MG63 (cell line): ENCODE measurements at places on chromosomes 5 and 9. TPM values are rescaled to one million over a fixed set of nuclear protein-coding genes. Genes with fewer than 3 reads are reported as not detected.
A peak's percentile ranks its signal among the peaks of the same experiment; 100 is the strongest.

The ELAVL2 gene
- total RNA-seq = not detected in 2 replicates

GRCh38 chr5:39783756-39784421 lies 359.1 kb upstream of the DAB2 start:
- no peak for DNase-seq

The AGXT2 gene
- total RNA-seq = not detected in 2 replicates

- no peak for DNase-seq
Observed at GRCh38 chr9:1173211-1173610, 123.1 kb downstream of the DMRT2 start.

The FANCC gene
- 10.7 and 22.2 TPM in 2 replicates for total RNA-seq

GRCh38 chr5:120457839-120458507 lies 6.1 kb upstream of the PRR16 start:
- peak; percentile 65 for DNase-seq

The LIFR gene
- total RNA-seq = 6.8 and 9.2 TPM in 2 replicates

DNA sequence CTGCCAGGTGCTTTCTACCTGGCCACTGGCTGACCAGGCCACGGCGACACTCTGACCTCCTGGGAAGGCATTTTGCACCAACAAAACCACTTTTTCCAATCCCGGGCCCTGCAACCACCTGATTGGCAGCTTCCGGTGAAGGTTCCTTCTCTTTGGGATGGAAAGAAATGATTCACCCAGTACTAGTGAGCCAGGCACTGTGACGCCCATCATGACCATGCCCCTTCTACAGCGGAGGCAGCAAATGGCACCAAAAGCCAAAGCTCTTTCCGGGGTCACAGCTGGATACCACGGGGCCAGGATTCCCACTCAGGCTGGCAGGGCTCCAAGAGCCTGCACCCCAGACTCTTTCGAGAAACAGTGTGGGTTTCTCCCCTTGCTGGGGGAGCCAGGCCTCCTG lies 4.7 kb downstream of the NOTCH1 start:
- no peak for DNase-seq

DNA sequence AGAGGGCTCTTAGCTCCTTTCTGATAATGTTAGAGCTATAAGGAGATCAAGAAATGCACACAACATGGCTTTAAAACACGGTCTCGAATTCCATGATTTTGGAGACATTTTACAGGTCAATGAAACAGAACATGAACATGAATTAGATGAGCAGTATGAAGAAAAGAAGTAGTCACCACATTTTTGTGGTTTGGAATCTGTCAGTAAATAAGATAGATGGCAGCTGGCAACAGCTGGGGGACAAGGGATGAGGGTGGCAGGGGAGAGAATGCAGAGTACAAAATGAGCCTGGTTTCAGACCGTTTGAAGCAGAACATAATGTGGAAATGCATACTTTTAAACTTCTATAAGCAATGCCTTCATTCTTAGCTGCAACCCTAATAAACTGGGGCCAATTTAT lies 107.1 kb downstream of the OXCT1 start:
- peak; percentile 46 for DNase-seq

GRCh38 chr5:72482046-72482445 lies 25.2 kb downstream of the ZNF366 start:
- DNase-seq = no peak

DNA sequence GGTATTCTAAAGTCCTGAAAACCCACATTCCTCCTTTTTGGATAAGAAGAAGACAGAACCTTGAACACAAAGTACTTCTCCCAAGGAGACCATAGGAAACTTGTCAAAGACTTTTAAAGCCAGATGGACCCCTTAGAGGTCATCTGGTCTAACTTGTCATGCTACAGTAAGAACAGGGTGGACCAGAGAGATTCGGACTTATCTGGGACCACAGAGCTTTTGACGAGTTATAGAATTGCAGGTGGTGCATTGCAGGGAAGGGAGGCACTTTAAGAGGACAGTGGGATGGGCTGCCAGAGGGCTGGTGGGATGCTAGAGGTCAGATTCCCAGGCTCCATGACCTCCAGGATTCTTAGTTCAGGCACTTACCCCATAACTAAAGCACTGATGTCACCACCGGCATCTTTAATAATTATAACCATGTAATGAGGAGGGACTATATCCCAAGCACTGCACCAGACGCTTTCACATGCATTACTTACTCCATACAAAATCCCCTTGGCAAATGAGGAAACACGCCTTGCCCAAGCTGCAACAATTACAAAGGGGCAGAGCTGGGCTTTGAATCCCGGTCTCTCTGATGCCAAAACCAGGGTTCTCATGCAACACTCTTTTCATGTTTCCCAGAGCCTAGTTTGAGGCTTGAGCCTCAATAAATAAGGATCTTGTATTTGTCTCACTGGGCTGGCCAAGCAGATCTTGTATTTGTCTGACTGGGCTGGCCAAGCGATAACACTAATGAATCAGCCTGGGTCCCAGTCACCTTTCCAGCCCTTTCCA lies 12.8 kb upstream of the GPX3 start:
- peak; percentile 51 for DNase-seq

- no peak for DNase-seq
Observed at GRCh38 chr5:32712481-32713360, 1.6 kb downstream of the NPR3 start.

The LCN15 gene
- not detected in 2 replicates for total RNA-seq

- no peak for DNase-seq
Observed at GRCh38 chr5:96751203-96752169, 56.3 kb downstream of the ERAP1 start.

- no peak for DNase-seq
Observed at GRCh38 chr9:98807814-98808195, 335 bp downstream of the GALNT12 start.

The DNAJC18 gene
- total RNA-seq = not detected in 2 replicates

DNA sequence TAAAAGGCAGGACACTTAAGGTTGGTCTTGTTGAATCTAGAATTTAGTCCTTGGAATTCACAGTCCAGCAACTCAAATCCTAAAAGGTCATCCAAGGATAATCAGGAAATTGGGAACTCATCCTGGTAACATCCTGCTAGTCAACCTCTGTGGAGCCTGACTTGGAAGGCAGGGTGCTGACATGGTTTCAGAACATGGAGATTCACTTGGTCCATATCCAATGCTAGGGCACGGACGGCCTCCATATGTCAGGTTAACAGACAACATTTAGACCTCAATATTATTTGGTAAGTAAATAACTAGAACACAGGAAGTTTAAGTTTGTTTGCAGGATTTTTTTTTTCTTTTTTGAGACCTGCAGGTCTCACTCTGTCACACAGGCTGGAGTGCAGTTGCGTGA lies 783 bp upstream of the DNAH5 start:
- DNase-seq = peak; percentile 56

The SPATA31E1 gene
- total RNA-seq = not detected in 2 replicates

The FBP1 gene
- total RNA-seq = 0.96 TPM in 1 of 2 replicates, not detected in the other

DNA sequence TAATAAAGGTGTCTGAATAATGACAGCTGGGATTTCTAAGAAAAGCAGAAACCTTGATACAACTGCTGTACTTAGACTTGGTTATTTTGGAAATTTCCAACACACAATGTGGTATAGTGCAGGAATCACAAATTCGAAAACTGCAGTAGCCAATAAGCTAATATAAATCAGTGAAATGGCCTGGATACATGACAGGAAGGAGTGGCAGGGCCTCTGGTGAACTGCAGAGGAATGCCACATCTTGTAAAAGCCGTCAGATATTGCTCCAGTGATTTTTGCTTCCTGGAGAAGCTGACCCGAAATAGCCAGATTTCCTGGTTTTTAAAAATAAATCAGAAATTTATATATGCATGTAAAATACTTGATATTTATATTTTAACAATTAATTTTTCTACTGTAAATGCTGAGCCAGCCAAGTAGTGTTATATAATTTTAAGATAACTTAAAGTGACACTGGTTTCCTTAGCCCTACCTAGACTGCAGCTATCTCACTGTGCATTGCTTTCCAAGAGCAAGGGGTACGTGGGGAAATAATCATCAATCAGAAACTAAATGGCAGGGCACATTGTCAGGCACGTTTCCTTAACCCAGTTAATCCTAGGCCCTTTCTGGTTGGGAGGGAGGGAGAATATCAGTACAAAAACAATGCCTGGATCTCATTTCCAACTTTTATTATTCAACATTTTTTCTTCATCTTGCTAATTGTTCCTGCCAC lies 182.4 kb downstream of the RASEF start:
- no peak for DNase-seq

- DNase-seq = no peak
Observed at GRCh38 chr5:82985763-82986162, 91.4 kb downstream of the TMEM167A start.

DNA sequence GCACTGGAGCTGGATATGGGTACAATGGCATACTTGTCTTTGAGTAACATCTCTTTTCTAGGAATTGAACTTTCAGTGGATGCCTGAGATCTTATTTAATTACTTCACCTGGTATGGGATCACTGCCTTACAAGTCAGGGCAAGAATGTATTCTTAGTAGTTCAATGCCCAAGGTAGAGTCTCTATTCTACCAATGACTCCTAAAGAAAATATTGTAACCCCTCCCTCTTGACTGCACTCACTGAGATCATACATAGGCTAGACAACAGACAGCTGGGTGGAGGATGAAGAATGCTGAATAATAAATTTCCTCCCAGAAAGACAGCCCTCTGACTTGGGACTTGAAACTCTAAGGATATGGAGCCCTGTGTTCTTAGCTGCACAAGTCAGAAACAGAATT lies 1216.3 kb upstream of the ACO1 start:
- no peak for DNase-seq

The PCDHB14 gene
- total RNA-seq = 0.74 and 3.8 TPM in 2 replicates

DNA sequence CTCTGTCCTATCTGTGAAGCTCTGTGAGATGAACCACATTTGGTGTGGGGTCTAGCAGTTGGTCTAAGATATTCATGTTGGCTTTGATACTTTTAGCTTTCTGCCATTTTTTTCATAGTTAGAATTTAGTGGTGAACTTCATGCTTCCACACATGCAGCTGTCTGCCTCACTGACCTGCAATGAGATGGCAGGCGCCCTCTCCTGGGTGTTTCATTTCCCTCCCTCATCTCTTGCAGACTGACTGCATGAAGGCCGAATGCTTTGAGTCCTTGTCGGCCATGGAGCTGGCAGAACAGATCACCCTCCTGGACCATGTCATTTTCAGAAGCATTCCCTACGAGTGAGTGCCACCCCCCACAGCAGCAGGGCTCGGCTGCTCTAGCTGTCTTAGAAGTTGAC lies 26.1 kb upstream of the CKMT2 start:
- no peak for DNase-seq

The SLC36A2 gene
- not detected in 2 replicates for total RNA-seq

- DNase-seq = no peak
Observed at GRCh38 chr9:34218446-34218845, 39.6 kb downstream of the UBAP1 start.

DNA sequence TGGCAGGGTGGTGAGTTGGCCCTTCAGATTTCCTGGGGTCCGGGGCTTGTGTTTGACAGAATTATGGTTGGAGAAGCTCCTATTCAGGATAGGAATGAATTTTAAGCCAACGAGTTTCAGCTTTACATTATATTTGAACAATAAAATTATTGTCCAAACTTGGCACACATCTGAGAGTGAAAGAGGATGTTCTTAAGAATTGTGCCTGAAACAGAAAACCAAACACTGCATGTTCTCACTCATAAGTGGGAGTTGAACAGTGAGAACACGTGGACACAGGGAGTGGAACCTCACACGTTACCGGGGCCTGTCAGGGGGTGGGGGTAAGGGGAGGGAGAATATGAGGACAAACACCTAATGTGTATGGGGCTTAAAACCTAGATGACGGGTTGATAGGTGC lies 111.8 kb upstream of the ACTBL2 start:
- DNase-seq = no peak

DNA sequence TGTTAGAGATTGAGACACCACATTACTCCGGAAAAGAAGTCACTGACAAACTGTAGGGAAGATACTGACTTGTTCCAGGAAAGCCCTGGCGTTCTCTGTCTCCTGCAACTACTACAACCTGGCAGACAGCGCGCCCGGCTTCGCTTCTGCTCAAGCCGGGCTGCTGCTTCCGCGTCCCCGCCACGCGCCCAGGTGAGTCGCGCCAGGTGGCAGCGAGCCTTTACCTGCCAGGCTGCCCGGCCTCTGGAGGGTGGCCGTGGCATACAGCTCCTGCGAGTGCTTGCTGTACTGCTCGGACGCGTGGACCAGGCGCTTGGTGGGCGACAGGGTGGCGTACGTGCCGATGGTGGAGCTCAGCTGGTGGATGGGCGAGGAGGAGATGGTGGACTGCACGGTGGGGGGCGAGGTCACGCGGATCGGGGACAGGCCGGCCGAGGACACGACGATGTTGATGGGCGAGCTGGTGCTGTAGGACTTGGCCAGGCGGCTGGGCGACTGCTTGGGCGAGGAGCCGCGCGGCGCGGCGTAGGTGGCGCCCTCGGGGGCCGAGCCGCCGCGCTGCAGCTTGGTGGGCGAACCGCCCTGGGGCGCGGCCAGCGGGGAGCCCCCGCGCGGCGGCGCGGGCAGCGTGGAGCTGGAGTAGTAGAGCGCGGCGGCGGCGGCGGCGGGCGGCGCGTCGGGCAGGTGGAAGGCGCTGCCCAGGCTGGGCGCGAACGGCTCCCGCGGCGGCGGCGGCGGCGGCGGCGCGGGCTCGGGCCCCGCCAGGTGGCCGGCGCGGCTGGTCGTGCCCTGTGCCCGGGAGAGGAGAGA lies 519.6 kb downstream of the CTNND2 start:
- DNase-seq = no peak

DNA sequence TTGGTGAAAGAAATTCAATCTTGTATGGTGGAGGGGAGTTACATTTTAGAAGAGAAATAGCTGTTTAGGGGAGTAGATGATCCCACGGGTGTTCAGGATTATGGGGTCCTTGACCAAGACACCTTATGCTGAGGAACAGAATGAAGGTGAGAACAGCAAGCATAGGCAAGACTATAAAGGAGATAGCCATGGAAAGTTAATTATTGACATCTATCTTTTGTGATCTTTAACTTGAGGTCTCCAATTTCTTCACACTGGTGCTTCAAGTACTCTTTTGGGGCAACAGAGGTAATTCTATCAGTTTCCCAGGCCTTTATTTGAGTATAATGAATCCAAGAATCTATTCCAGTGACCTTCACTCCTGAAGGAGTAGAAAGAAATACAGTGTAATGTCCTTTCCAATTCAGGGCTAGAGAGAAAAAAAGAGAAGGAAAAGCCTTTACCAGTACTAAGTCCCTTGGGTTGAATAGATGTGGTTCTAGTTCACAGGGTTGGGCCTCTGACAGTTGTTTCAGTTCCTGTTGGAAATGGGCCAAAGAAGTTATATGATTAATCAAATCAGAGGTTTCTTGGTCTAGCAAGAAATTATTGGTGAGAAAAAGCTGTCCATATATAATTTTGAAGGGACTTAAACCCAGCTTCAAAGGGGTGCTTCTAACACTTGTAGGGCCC lies 2104.1 kb upstream of the ACO1 start:
- DNase-seq = no peak

GRCh38 chr5:154583671-154584177 lies 105.7 kb upstream of the HAND1 start:
- no peak for DNase-seq

The PHF24 gene
- not detected in 2 replicates for total RNA-seq

DNA sequence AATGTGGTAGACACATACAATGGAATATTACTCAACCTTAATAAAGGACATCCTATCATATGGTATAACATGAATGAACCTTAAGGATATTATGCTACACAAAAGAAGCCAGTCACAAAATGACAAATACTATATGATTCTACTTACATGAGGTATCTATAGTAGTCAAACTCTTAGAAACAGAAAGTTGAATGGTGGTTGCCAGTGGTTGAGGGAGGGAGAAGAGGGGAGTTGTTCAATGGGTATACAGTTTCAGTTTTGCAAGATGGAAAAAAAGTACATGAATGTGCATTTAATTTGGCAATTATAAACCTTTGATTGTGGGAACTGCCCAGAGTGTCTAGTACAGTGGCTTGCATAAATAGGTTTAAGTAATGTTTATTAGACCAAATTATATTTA lies 473.3 kb upstream of the ZNF608 start:
- DNase-seq = no peak

The LCN1 gene
- not detected in 2 replicates for total RNA-seq

- no peak for DNase-seq
Observed at GRCh38 chr5:159183247-159183646, 26.1 kb downstream of the RNF145 start.
